MCF 10A (cell line): ENCODE measurements at places on chromosomes 6 and 20. TPM values are rescaled to one million over a fixed set of nuclear protein-coding genes. Genes with fewer than 3 reads are reported as not detected.

Gene RNF39
- 2.3 and 3.6 TPM in 2 replicates for total RNA-seq

Gene PPIL6
- 3.9 and 6.5 TPM in 2 replicates for total RNA-seq

Gene DCBLD1
- 25.4 and 26.8 TPM in 2 replicates for total RNA-seq

Gene PLCB4
- 0.22 and 0.91 TPM in 2 replicates for total RNA-seq

Gene TFEB
- total RNA-seq, result 11.8 and 16.2 TPM in 2 replicates

Gene LAMA2
- 2.2 and 3.9 TPM in 2 replicates for total RNA-seq

Gene DOK5
- total RNA-seq, result not detected in 2 replicates

Gene ZCCHC3
- 11.7 and 12.1 TPM in 2 replicates for total RNA-seq

Gene CGAS
- total RNA-seq, result 11.6 and 14.1 TPM in 2 replicates

Gene TGM2
- 0.76 and 1.5 TPM in 2 replicates for total RNA-seq

Gene NHLRC1
- not detected in 2 replicates for total RNA-seq

Gene EPPIN
- not detected in 2 replicates for total RNA-seq
